ENCODE measurements at places on chromosomes 7 and 10.

GRCh38 chr7:9231630-9232121 lies 798.3 kb downstream of the NXPH1 start:
- DNase-seq, result no peak

DNA sequence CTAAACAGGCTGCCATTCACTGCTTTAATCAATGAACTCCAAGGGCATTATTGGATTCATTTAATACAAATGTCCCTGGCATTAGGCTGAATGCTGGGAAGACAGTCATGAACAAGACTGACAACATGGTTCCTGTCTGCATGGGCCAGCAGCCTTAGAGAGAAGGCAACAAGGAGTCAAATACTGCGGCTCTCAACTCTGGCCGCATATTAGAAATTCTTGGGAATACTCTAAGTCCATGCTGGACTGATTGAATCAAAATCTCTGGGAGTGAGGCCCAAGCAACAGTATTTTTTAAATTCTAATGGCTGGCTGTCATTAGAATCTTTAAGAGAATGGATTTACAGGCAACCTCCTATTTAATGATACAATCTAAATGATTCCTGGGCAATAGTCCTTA lies 34.1 kb downstream of the FGFBP3 start:
- DNase-seq, result no peak

DNA sequence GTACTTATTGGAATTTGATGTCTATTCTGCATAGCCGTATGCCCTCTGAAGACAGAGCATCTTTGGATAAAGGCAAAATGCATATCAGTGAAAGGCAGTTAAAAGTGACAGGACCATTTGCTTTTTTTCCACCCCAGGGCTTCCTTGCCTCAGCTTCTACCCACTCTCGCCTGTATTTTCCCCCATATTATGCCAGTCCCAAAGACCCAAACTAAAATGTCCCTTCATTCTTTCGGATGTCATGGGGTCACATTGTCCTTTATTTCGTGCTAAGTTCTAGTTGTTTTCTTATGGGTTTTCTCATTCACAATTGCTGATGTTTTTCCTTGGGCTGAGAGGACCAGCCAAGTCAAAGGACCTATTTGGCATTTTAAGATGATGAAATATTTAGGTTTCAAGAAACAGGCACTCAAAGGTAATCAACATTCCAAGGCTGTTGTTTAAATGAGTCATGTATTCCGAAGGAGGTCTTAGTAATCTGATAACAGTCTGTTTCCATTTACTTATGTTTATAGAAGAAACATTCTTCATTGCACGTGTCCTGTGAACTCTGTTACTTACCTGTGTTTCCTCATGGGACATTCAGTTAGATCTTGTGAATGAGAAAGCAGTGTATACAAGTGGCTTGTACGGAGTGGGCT lies 74.1 kb downstream of the DNAH11 start:
- DNase-seq, result no peak

DNA sequence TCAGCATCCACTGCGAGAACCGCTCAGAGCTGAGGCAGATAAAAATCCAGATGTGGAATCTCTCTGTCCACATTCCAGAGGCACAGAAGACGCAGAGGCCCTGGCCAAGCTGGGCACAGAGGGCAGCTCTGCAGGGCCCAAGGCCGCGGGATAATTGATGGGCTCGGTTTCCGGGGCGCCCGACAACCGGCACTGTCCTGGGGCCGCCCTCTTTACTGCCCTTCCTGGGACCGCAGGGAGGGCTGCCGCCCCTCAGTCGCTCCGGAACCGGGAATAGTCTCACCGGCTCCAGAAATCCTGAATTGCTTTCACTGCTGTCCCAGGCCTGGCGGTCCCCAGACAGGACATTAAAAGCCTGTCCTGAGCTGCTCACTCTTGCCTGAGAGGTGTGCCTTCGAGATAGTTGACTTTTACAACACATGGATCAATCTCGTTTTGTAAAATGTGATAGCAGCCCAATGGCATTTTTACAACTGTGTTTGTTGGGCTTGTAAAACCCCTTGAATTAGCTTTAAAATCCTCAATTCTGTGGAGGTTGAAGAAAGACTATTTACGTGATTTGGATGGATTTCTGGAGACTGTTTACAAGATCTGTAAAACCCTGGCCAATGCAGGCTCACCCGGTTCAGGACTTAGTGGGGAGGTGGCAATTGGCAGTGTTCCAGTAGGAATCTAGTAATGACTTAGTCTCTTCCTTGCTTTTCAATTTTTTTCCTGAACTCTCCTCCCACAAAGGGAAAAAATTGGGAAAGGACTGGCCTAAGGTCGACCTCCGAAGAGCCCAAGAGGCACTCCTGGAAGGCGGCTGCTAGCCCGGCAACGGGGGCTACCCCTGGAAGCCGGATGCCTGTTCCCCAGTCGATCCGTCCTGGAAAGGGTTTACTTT lies 1.4 kb upstream of the HOXA6 start:
- no peak for DNase-seq

DNA sequence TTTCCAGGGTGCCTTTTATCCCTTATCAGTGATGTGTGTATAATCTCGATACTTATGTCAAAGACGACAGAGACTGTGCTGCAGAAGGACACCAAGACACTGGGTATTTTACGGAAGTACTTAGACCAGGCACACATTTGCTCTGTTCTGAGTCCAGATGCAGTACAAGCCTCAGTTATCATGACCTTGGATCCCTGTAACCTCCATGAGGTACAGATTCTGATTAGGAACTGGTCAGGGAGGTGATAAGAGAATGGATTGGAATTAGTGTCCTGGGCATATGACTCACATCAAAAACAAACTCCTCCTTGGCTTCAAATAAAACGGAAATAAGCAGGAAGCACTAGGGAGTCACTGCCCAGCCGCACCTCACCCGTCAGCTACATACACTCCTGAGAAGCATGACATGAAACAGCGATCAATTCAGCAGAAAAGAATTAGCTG lies 146.5 kb downstream of the SFMBT2 start:
- no peak for DNase-seq

DNA sequence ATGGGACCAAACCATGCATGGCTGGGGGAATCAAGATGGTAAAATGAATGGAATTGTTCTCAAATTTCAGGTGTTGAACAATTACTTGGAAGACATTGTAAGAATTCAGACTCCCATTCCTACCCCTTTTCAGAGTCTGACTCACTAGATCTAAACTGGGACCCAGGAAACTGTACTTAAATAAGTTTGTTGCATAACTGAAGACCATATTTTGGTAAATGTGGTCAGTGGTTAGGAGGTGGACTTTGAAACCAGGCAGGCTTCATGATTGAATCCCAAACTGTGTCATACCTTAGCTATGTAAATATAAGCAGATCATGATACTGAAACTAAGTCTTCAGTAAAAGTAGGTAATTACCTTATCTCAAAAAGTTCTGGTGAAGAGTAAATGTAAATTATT lies 41.7 kb downstream of the ZWINT start:
- DNase-seq, result no peak

GRCh38 chr10:46545861-46546590 lies 10.4 kb downstream of the GPRIN2 start:
- no peak for DNase-seq

DNA sequence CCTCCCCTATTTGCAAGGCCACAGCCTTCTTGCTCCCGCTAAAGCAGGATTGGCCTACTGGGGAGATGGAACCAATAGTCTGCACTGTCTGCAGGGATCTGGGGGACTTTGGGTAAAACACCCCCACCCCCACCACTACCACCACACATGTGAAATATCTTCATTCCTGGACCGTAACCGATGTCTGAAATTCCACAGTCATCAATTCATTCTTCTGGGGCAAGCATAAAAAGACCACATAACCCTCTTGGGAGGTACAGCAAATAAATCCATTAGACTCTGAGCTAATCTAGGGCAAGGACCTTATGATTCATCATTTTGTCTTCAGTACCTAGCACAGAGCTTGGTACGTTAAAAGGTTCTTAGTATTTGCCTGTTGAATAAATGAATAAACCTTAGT lies 307.8 kb downstream of the GPAM start:
- no peak for DNase-seq

GRCh38 chr10:77456414-77456813 lies 181.2 kb downstream of the KCNMA1 start:
- no peak for DNase-seq

- no peak for DNase-seq
These were observed 136.0 kb upstream of the TCF7L2 start for GRCh38 chr10:112813866-112814591.

GRCh38 chr10:101293007-101293723 lies 60.8 kb upstream of the BTRC start:
- no peak for DNase-seq

DNA sequence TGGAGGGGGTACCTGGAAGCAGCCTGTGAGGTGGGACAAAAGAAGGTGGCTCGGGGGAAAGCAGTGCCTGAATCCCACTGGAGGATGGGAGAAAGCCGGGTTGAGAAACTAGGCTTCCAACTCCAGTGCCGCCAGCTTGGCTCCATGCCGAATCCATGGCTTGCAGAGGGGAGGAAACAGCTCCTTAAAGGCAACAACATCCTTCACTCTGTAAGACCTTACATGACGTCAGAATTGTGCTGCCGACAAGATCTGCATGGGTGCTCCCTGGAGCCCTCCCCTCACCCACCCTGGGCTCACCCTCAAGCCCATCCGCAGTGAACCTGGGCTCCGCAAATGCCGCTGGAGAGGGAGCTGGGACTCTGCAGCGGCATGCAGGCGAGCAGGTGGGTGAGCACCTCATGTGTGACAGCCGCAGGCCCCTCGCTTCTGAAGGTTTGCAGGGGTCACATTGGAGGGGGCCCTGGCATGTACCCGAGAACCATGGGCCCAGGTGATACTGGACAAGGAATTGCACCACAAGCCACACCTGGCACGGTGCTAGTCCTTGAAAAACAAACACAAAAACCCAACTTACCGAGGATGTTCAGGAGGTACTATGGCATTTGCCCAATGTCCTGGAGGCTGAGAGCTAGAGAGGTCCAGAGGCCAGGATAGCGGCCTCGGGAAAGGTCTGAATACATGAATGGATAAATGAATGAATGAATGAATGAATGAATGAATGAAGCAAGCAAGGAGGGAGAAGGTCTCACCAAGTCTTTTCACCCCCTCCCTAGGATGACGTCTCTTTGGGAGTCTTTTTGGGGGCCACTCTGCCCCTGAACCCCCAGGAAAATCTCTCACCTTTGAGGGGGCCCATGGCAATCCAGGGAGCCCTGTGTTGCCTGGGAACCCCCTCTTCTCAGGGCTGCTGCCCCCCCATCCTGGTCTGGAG lies 238.6 kb upstream of the SHH start:
- DNase-seq, result no peak

GRCh38 chr7:154777023-154777422 lies 225.9 kb downstream of the PAXIP1 start:
- DNase-seq, result no peak

DNA sequence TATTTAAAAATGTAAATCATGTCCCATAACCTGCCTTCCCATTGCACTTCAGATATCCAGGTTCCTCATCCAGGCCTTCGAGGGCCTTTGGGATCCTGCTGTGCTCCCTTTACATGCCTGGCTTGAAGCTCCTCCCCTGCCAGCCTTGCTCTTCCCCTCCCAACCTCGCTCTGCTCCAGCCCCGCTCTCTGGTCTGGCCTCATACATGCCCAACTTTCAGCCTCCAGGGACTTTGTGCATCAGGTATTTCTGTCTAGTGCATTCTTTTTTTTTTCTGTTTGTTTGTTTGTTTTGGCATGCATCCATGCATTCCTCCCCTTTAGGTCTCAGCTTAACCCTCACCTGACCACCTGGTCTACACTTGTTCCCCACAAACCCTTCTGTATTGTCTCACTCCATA lies 160.3 kb downstream of the SNX10 start:
- no peak for DNase-seq

- no peak for DNase-seq
These were observed 78.7 kb upstream of the MKLN1 start for GRCh38 chr7:131249003-131249402.

DNA sequence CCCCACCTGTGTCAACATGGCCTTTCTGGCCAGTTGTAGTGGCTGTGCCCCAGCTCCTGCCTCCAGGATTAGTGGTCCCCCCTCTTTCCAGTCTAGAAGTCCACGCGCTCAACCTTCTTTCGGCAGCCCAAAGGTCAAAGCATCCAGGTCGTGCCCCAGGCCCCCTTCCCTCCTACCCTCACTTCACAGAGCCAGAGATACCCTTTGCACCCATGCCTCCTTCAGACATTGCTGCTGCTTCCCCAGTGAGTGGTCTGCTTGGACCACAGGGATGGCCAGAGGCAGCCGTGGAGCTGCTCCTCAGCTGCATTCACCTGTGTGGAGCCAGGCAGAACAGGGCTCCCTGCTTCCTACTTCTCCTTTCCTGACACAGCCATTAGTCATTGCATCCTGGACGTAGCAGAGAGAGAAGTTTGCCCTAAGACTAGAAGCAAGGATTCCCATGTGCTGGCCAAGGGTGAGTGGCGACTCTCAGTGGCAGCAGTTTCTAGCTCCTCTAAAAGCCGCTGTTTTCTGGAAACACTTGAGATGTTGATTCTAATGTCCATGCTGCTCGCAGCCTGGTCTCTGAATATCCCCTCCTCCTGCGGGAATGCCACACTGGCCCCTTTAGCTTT lies 243.1 kb upstream of the SHH start:
- DNase-seq, result no peak

DNA sequence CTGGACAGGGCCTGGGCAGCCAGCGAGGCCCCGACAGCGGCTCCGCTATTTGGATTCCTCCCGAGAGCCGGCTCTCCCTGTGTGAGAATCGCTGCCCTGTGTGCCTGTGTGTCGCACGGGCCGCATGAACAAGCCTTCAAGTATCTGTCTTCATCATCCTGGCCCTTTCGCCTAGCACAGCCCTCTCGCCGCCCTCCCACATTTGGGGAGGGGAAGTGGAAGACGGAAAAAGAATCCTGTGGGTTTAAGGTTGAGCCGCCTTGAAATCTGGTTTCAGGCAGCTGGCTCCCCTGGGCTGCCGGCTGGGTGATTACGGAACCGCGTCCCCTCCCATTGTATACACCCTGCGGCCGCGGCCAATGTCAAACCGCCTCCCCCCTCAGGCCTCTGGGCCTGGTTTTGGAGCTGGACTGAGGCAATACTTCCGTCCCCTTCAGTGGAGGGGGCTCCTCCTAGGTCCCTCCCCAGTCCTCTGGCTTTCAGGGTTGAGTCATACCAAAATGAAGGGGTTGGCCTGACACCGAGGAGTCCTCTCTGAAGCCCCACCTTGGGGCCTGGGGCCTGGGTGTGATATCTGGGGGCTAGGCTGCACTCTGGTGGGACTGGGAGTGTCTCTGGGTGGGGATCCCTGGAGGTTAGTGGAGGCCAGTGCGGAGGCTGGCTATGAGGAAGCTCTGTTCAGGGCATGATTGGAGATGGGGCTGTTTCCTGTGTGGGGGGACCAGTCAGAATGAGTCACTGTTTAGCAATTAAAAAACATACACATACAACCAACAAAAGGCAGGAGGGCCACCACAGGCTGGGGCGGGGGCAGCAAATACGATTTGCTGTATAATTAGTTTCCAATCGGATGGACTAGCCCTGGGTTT lies 1.7 kb downstream of the TRIM8 start:
- DNase-seq, result peak; percentile 68

Data from stimulated activated CD8-positive, alpha-beta memory T cell treated with anti-CD3 and anti-CD28 coated beads, Interleukin-7, amount 100 ng/mL, for 4 hours (primary cell).